ENCODE measurements at places on chromosomes 3 and 15.

- DNase-seq = no peak
Measured at GRCh38 chr3:144053121-144053520, 81.5 kb downstream of the DIPK2A start.

DNA sequence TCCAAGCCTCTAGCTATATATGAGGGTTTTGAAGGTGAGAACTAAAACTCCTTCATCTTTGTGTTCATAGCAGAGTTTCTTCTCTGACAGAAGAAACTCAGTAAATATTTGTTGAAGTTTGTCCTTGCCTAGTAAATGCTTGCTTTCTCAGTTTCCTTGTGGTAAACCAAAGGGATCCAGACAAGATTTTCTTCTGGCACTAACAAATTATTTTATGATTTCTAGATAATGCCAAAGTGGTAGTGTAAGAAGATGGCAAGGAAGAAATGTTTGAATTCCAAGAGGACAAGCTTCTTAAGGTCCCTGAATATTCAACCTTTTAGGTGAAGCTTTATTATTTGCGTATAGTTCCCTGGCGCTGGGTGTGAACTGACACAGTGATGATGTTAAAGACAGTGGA, 14.4 kb downstream of the ARIH1 start:
- no peak for DNase-seq

DNA sequence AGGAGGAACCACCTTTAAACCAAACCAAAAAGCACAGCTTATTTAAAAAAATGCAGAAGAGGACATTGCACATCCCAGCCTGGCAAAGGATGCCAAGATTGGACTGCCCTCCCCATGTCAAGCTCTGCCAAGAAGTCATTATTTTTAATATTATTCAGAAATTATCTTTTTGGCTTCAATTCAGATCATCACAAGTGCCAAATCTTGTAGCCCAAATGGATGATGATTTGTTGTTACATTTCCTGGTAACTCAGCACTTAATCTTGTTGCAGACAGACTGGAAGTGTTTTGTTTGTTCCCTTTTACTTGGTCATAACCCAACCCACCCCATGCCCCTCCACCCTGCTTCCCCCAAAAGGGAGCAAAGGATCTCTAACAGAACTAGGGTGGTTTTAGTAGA, 28.1 kb upstream of the LXN start:
- DNase-seq = no peak

- DNase-seq = no peak
Measured at GRCh38 chr15:51367322-51367976, 26.0 kb downstream of the GLDN start.

DNA sequence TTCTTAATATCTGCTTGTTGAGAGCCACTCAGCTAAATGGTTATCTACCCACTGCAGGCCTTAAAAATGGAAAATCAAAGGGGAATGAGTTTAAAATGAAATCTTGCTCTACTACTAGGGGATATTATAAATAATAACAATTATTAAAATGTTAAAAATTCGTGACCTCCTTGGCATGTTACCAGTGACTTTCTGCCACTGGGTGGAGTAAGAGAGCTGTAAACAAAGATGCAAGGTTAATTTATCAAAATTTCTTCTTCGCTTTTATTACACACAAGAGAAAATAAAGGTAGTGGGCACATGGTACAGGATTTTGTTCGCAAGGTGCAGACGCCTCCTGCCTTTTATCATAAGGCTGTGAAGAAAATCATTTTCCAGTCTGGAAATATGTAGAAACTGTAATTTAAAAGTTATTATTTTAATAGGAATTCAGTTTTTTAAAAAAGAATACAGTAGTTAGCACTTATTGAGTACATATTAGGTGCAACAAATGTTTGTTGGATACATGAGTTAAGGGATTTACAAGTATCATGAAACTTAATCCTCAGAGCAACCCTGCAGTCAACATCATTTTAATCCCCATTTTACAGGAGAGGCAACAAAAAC, 272.6 kb downstream of the SUCLG2 start:
- DNase-seq = no peak

DNA sequence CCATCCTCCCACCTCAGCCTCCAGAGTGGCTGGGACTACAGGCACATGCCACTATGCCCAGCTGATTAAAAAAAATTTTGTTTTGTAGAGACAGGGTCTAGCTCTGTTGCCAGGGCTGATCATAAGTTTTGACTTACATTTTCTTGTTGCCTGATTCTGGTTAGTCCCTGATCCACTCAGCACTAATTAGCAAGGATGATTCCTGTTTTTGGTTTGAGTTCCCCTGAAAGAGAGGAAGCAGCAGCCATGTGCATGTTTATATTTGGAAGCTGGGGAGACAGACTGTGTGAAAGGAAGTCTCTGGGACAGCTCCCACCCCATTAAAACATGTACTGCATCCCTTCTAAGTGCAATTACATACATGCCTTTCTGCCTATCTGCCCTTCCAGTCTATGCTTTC, 3.6 kb upstream of the NCK1 start:
- no peak for DNase-seq

DNA sequence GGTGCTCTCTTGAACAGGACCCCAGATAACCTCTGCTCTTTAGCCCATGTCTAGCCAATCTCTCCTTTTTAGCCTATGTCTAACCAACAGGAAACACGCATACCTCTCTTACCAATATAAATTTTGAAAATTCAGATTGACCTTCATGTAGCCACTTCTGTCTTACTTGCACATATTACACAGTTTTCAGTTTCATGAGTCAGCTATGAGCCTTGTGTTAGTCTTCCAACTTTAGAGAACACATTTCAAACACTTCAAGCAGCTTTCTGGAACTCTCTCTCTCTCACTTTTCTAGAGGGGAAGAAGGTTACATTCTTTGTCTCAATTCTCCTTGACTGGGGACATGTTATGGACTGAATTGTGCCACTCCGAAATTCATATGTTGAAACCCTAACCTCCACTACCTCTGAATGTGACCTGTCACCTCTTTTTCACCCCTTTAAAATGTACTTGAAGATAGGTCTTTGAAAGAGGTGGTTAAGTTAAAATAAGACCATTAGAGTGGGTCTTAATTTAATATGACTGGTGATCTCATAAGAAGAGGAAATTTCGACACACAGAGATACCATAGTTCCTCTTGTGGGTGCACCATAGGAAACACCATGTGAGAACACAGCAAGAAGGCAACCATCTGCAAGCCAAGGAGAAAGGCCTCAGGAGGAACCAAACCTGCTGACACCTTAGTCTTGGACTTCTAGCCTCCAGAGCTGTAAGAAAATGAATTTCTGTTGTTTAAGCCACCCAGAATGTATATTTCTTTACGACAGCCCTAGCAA, 480.3 kb upstream of the ALCAM start:
- DNase-seq = no peak

DNA sequence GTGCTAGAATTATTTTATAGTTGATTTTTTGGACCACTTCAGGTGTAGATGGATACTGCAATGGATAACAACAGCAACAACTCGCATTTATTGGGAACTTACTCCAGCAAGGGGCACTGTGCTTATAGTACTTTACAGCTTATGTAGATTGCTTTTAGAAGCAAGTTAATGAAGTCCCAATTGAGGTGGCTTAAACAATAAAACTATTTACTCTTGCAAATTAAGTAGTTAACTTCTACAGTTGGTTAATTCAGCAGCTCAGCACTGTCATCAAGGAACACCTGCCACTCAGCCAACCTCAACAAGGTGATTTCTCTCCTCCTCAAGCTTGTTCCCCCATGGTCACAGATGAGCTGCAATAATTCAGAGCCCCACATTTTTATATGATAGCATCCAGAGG, 124.1 kb downstream of the RASA2 start:
- DNase-seq = no peak

DNA sequence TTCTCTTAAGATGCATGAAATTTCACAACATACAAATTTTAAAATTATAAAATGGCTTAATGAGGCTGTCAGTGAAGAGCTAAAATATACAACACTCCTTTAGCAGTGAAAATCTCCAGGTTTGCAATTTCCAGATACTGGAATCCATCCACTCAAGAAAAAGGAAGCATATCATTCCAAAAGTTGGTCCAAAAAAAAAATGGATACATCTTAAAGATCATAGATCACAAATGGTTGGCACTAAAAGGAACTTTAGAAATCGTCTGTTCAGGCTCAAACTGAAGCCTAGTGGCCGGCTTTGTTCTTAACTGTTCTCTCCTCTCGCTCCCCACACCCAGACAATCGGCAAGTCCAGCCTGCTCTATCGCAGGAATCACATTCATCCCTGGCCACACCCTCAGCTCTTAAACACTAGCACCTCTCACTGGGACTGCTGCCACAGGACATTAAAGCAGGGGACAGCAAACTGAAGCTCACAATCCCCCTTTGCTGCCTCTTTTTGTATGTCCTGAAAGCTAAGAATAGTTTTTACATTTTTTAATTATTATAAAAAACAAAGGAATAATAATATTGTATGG, 130.3 kb upstream of the CDIN1 start:
- no peak for DNase-seq

GRCh38 chr3:8238432-8238831, 263.2 kb upstream of the LMCD1 start:
- no peak for DNase-seq

All from posterior cingulate gyrus (tissue), 11 donors.